ENCODE measurements at places on chromosomes 13 and 19.

- DNase-seq = no peak
Measured at GRCh38 chr13:45876781-45877180, 25.2 kb upstream of the SIAH3 start.

- no peak for DNase-seq
Measured at GRCh38 chr19:19176950-19177349, 6.9 kb upstream of the MEF2B start.

DNA sequence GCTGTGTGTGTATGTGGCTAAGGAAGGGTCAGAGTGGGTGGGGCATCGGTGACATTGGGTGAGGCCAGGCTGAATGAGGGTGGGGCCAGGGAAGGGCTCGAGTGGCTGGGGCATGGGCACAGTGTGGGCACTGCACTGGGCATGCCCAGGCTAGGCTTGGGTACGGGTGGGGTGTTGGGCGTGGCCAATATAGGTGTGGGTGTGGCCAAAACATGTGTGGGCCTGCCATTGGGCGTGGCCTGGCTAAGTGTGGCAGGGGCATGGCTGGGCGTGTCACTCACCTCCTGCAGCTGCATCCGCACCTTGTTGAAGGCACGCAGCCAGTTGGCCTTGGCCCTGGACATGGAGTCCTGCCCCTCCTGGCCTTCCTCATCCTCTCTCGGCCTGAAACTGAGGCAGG is 33.2 kb downstream of the UNC13A start:
- DNase-seq = no peak

DNA sequence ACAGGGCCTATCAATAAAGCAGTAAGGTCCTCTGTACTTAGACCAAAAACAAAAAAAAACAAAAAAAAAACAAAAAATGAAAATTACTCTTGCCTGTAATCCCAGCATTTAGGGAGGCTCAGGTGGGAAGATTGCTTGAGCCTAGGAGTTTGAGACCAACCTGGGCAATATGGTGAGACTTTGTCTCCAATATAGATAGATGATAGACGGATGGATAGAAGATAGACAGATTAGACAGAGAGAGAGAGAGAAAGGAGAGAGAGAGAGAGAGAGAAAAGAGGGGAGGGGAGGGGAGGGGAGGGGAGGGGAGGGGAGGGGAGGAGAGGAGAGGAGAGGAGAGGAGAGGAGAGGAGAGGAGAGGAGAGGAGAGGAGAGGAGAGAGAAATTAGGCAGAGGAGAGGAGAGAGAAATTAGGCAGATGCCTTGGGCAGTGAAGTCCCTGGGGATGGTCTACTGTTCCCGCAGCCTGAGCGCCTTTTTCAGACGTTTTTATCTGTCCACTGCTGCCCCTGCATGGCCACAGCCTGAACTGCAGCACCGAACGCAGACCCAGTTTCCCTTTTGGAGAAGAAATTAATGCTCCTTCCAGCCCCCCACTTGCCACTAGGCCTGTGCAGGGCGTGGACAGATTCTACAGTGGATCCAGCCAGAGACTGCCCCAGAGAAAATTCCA is 9.8 kb upstream of the ZNF627 start:
- DNase-seq = peak; percentile 83

DNA sequence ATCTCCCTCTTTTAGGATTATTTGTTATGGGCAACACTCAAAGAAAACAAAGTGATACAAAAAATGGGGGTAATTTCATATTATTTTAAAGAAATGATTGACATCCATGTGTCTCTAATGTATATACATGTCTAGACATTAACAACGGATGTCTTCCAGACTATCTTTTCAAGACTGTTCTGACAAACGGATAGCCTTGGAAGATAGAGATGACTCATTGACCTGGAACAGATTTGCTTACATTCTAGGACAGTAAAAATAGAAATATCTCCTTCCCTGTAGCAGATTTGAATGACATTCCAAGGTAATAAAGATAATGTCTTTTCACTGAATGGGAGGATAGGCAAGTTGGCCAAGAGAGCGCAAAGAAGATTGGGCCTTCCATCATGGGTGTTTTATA is 26.2 kb upstream of the SLITRK6 start:
- DNase-seq = no peak

GRCh38 chr19:1904860-1905109 is 414 bp upstream of the ADAT3 start:
- DNase-seq = no peak

DNA sequence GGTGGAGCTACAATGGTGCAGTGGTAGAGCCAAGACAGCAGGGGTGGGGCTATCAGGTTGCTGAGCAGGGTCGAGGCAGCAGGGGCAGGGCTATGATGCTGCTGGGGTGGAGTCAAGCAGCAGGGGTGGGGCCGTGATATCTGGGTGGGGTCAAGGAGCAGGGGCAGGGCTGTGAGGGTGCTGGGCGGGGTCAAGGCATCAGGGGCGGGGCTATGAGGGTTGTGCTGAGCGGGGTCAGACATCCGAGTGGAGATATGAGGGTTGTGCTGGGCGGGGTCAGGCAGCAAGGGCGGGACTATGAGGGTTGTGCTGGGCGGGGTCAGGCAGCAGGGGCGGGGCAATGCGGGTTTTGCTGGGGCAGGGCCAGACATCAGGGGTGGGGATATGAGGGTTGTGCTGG is 14.7 kb downstream of the HCN2 start:
- no peak for DNase-seq

DNA sequence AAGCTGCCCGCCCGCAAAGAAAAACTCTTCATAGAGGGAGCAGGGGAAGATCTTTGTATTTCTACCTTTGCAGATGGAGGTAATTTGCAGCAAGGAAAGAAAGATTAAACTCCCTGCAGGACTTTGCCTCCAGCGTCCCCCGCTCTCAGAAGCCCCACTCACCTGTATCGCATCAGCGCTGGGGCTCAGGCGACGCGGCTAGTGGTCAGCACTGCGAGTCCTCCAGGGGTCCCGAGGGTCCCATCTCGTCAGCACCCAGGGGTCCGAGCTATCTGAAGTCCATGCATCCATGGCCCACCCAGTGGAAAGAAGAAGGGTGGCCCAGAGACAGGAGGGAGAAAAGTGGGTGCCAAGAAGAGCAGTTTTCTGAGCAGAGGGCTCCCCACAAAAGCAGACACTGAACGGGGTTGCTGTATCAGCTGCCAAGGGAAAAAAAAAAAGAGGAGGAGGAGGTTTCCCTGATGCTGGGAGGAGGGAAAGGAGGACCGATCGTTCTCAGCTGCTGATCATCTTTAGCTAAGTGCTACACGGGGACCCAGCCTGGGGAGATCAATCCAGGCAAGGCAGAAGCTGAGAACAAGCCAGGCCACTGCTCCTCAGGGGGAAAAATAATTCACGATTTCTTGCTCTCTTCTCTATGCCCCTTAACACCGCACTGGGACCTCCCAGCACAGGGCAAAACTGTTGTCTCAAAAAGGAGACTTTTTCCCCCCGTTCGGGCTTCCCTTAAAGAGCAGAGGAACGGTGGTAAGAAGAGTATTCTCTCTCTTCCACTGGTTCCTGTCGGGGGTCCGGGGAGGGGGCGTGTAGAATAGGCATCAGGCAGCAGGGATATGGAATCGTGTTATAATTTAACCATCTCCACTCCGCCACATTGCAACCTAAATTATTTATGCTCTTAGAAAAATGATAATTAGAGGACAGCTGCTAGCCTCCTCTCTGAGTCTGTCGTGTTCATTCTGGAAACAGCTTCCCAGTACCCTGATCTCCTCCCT is 117.7 kb upstream of the CACNA1A start:
- DNase-seq = no peak

DNA sequence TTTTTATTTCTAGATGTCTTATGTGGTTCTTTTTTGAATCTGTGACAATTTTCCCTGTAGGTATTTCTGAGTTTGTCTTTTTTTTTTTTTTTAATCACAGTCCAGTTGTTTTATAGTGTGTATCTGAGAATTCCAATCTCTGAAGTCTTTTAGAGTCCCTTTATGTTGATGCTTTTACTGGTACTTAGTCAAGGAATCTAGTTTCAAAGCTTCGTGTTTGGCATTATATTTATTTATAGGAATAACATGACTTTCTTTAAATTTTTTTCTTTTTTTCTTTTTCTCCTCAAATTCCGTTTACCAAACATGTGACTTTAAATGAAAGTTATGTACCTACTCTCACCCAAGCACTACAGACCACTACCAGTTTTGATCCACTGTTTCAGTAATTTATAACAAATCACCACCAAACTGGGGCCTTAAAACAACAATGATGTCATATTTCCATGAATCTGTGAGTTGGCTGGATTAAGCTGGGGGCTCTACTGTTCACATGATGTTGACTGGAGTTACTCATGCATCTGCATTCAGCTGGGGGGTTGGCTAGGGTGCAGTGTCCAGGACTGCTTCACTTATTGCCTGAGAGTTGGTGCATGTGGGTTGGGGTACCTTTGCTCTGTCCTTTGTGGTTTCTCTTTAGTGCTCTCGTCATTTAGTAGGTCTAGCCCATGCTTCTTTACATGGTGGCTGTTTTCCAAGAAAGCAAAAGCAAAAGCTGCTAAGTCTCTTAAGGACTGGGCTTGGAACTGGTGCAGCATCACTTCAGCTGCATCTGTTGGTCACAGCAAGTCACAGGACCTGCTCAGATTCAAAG is 22.3 kb downstream of the KCTD4 start:
- no peak for DNase-seq
